ENCODE measurements at places on chromosomes 7 and 10. TPM values are rescaled to one million over a fixed set of nuclear protein-coding genes. Genes with fewer than 3 reads are reported as not detected.
A peak's percentile ranks its signal among the peaks of the same experiment; 100 is the strongest.

The DYDC2 gene
- not detected for total RNA-seq

The MRLN gene
- not detected for total RNA-seq

The PILRA gene
- total RNA-seq = not detected

The TRIM50 gene
- not detected for total RNA-seq

The FAM241B gene
- 4.6 TPM for total RNA-seq

- DNase-seq = no peak
Measured at GRCh38 chr7:111223802-111224253, 132.9 kb downstream of the LRRN3 start.

- no peak for DNase-seq
Measured at GRCh38 chr10:80669485-80669884, 131.8 kb downstream of the SH2D4B start.

DNA sequence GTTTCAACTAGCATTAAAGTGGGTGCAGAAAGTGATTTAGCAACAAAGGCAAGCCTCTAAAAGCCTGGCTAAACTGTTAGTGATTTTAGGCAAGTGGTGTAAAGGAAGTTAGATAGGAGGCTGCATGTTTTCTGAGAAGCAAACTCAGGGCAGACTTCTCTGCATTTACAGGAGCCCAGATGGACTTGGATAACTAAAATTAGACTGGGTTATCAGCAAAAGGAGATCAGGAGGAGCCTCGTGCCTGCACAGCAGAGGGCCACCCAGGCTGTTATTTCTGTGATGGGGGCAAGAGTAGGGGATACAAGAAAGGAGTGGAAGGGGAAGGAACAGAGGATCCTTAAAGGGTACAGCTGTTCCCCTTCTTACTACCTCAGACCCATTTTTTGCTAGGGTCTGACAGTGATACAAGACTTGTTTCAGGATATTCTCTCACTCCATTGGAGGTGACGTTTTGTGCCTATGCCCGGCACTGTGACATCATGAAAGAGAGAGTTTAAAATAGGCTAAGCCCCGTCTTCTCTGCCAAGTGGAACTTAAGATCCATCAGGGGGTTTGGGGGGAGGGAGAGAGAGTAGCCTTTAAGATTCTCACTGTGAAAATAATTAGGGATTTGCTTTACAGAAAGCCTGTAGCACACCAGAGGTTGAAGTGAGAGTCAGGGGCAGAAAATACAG, 49.6 kb upstream of the PDCD4 start:
- no peak for DNase-seq

GRCh38 chr7:11193131-11193867, 219.6 kb downstream of the PHF14 start:
- DNase-seq = peak; percentile 48

- no peak for DNase-seq
Measured at GRCh38 chr7:139876622-139877283, 47.7 kb downstream of the TBXAS1 start.

Measured in bronchial epithelial cell (primary cell).